G401 (cell line): ENCODE measurements at places on chromosomes 3 and 15. TPM values are rescaled to one million over a fixed set of nuclear protein-coding genes. Genes with fewer than 3 reads are reported as not detected.

GRCh38 chr3:127628788-127629466, at the start of gene PODXL2:
TSS of gene PODXL2 (plus strand) at chr3:127629185. CDS start at chr3:127629220, 35 bp downstream.
- peak; percentile 69 for DNase-seq

- DNase-seq: no peak
Measured at GRCh38 chr3:171796625-171797264, 13.5 kb downstream of the PLD1 start.

DNA sequence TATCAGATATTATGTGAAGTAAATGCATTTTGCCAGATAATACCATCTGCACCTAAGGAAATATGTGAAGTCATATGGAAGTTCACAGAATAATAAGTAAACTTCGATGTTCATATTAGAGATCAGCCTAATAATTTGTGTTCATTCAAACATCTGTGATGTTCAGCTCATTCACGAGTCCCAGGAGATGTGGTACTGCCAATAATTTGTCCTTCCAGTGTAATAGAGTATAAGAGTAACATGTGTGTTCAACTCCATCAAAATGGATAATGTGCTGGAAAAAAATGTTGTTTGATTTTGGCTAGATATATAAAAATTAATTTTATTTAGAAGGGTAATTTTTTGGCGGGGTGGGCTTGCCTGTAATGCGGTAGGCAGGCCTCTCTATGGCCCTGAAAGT, 75.4 kb upstream of the ARL6 start:
- DNase-seq: no peak

Gene PARP15
- not detected in 2 replicates for total RNA-seq

DNA sequence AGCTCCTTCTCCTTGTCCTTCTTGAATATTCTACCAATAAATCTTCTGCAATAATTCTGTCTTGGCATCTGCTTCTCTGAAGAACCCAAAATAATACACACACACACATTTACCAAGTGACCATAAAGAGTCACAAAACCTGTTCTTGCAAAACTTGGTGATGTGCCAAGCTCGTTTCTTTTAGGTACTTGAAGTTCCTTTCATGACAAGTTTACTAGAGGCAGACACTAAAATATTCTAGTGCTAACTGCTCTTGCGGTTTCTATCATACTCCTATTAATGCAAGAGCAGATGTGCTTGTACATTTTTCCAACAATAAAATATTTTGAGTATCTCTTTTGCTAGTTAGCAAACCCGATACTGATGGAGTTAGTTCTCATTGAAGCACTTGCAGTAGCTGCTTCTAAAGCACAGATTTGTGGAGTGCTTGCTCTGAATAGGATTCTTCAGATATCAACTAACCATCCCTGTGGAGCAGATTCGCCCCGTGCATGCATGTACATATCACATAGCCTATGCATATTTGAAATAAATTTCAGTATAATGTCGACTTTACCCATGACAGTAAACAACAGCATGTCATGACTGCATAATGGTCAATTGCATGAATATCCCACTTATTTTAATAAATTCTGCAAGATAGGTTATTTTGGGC, 23.2 kb downstream of the HHLA2 start:
- DNase-seq: no peak

DNA sequence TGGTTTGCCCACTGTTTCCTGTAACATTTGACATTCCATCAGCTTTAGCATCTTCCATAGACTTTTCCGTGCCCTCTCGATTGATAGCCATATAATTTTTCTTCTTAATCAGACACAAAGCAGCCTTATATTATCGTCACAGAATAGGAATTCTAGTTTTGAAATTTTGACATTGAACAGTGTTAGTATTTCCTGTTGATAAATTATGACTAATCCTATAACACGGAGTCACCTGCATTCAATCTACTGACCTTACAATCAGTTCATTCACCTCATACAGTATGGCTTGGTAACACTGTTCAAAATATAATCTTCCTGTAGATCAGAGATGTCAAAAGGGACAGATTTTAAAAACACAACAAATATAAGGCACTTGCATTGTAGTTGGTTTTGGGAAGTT, 423.7 kb downstream of the C3orf38 start:
- no peak for DNase-seq

- DNase-seq: no peak
Measured at GRCh38 chr15:90836296-90836871, 32.0 kb upstream of the FURIN start.

Gene SERPINI2
- total RNA-seq: not detected in 2 replicates

GRCh38 chr3:53255423-53255774, 423 bp downstream of the TKT start:
- peak; percentile 33 for DNase-seq

DNA sequence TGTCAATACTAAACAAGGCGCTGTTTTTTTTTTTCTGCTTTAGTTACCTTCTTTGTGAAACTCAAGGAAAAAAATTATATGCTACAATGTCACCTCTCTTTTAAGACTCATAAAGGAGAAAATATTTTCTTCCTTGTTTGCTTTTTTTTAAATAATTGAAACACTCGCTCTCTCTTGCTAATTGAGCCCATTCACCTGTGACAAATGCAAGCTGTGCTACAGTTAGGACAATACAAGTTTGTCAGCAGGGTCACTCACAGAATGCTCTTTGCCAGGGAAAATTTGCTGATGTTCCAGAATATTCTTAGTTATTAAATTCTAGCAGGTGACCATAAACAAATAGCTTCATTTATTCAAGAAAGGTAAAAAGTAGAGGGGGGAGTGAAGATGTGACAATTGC, 375.9 kb upstream of the DPPA4 start:
- no peak for DNase-seq

DNA sequence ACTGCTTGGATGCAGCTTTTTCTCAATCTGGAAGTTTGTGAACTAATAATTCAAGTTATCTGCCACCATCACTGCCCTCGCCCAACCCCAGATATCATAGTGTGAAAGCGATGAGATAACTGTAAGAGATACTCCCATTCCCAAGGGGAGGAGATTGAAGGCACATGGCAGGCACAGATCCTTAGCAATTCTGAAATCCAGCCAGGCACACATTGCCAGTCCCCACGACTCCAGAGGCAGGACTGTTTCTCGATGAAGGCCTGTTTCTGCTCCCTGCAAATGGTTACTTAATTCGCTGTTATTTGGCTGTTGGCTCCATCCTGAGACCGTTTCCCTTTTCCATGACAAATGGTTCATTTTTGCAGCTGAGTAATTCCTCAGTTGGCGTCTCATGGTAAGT, 63.2 kb upstream of the NEDD4 start:
- peak; percentile 18 for DNase-seq

Gene FBXW12
- 0.68 TPM in 1 of 2 replicates, not detected in the other for total RNA-seq

- no peak for DNase-seq
Measured at GRCh38 chr15:61091289-61091616, 137.8 kb downstream of the RORA start.

GRCh38 chr3:137110392-137110996, 152.7 kb downstream of the IL20RB start:
- peak; percentile 10 for DNase-seq

GRCh38 chr3:29249829-29250345, 31.0 kb upstream of the RBMS3 start:
- DNase-seq: no peak

GRCh38 chr3:193779933-193780332, 186.9 kb downstream of the OPA1 start:
- DNase-seq: no peak

DNA sequence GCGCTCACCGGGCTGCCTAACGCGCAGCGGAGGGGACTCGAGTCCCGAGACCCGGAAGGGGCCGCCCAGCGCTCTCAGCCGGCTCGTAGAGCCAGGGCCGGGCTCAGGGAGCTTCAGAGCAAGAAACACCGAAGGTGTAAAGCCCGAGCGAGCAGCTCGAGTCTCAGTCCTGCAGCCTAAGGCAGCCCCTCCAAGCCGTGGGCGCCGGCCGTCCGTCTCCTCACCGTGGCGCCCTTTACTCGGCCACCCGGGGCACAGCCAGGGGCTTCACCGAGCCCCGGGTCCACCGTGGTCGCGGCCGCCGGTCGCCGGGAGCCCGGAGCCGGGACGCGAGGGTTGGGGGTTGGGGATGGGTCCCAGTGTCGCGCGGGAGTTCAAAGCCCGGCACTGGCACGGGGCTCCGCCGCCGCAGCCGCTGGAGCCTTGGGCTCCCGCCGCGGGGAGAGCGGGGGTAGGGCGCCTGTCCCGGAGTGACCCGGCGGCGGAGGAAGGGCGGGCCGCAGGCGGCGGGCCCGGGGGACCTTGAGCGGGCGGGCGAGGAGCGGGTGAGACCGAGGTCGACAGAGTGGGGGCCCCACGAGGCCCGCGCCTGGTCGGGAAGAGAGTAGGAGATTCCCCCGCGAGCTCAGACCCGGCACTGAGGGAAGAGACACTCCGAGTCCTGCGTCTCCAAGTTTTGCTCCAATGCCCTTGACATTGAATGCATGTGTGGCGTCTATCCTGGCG, 26.9 kb upstream of the THRB start:
- no peak for DNase-seq

- DNase-seq: peak; percentile 72
Measured at GRCh38 chr15:78909791-78910228, 35.0 kb downstream of the CTSH start.

- no peak for DNase-seq
Measured at GRCh38 chr3:31724651-31725050, 191.9 kb downstream of the STT3B start.

- no peak for DNase-seq
Measured at GRCh38 chr3:172128858-172129257, 89.5 kb downstream of the FNDC3B start.

Gene PTX3
- total RNA-seq: 5.4 and 7.1 TPM in 2 replicates

- DNase-seq: no peak
Measured at GRCh38 chr3:110791995-110792686, 279.5 kb upstream of the NECTIN3 start.

DNA sequence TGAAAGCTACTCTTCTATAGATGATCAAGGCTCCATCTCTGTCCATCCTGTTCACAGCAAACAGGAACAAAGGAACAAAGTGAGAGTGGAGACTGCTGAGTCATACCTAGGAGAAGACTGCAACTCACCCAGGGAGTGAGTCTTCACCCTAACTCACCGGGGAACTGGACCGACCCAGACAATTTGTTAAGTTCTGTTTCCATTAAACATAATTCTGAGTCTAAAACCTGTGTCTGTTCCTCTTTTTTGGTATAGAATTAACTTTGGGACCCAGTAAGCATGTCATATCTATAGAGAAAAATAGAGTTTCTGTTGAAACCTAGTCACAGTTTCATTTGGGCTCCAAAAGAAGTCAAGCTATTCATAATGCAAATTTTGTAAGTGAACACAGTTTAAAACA, 21.6 kb downstream of the CCDC80 start:
- no peak for DNase-seq

DNA sequence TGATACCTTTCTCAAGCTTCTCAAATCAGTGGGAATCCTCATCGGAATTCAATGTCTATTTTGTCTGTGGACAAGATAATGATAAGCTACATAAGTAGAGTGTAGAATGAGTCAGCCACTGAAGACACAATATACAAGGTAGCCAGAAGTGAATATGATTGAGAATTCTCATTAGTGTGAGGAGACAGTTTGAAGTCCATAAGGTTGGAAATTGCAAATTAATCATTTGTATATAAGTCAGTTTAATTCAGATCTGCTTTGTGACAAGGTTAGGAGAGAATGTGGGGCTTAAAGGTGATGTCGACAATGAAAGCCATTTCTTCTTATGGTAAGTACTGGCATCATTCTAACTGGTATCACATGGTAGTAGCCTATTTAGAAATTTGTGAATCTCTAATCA, 4.2 kb downstream of the ARPP21 start:
- DNase-seq: peak; percentile 68

- no peak for DNase-seq
Measured at GRCh38 chr15:92914768-92915221, 14.7 kb downstream of the CHD2 start.

Gene SUCNR1
- 0.03 TPM in 1 of 2 replicates, not detected in the other for total RNA-seq

DNA sequence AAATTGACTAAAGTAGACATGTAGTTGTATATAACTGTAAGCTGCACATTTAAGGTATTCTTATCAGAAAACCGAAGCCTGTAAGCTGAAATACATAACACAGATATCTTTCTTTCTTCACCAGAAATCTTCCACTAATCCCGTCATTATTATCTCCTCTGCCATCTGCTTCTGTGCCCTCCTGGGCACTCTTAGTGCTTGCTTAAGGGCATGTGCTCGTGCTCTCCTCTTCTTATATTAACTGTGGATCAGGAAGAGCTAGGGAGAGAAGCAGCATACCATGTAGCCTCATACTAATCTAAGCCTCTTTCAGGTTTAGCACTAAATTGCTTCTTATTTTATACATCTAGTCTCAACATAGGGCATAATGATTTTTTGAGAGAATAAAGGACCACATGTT, 60.8 kb downstream of the RIOX2 start:
- DNase-seq: no peak

Gene FRMD4B
- 17.7 and 19.9 TPM in 2 replicates for total RNA-seq

Gene TRH
- total RNA-seq: not detected in 2 replicates

DNA sequence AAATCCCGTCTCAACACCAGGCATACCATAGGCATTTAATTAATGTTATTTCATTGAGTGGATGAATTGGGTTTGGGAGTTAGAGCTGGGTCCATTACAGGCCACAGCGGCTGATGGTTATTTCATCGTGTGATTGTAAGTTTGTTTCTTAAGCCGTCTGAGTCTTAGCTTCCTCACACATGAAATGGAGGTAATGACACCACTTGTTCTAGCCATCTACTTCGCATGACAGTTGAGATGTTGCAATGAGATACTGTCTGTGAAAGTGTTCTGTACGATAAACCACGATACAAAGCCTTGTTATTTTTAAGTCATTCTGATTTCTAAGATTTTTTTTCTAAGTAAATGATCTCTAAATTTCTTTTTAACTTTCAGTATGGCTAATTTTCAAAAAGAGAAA, 8.6 kb upstream of the TP63 start:
- no peak for DNase-seq

GRCh38 chr15:42182328-42182886, 25.7 kb downstream of the VPS39 start:
- DNase-seq: no peak

DNA sequence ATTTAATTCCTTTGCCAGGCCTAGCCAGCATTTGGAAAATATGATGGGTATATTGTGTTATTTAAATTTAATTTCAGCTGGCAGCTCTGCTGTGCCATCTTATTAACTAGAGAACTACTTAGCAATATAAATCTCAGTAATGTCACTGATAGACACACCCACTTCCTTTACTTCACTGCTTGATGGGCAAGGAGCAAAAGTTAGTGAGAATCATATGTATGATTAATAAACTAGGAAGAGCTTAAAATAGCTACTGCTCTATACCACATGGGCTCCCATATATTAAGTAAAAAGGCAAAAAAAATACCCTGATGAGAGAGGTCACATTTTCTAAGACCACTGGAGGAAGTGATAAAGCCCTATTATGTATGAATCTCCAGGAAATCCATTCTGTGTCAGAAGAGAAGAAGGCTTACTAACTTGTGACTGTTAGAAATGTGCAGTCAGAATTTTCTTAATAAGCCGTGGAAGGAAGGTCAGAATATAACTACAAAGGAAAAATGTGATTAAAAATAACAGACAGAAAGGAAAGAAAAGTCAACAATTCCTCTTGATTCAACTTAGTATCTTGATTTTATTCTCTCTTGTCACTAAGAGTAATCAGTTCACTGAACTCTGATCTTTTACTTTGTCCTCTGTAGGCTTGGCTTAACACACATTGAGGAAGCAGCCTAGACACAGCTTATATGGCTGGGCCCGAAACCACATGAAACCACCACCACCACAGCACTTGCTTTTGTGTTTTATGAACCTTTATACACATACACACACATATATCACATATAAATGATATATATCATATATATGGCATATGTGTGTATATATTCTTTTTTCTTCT, 1233.9 kb upstream of the ALCAM start:
- DNase-seq: no peak

Gene MEGF11
- 1.9 and 2.4 TPM in 2 replicates for total RNA-seq

Gene PLA1A
- total RNA-seq: not detected in 2 replicates

Gene TMEM212
- not detected in 2 replicates for total RNA-seq

Gene TGM4
- not detected in 2 replicates for total RNA-seq
